NCI-H1105 treated with DMSO at 0.1 percent for 48 hours (cell line): ENCODE measurements at places on chromosomes 7 and 10.

GRCh38 chr7:101575721-101576120 is 53.4 kb downstream of the MYL10 start:
- no peak for DNase-seq

GRCh38 chr7:137992550-137993394 is 9.1 kb downstream of the CREB3L2 start:
- DNase-seq = no peak

DNA sequence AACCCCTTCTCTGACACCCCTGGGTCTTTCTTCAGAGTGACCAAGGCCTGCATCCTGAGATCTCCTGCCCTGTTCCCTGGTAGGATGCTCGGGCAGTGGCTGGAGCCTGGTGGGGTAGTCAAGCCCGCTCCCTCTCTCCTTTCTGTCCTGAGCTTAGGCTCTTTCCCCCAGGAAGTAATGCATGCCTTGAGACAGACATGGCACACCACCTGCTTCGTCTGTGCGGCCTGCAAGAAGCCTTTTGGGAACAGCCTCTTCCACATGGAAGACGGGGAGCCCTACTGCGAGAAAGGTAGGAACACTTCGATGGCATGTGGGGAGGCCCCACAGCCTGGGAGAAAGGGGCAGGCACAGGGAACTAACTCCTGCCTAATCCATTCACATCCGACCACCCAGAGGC is 37.9 kb upstream of the BMPR1A start:
- no peak for DNase-seq

DNA sequence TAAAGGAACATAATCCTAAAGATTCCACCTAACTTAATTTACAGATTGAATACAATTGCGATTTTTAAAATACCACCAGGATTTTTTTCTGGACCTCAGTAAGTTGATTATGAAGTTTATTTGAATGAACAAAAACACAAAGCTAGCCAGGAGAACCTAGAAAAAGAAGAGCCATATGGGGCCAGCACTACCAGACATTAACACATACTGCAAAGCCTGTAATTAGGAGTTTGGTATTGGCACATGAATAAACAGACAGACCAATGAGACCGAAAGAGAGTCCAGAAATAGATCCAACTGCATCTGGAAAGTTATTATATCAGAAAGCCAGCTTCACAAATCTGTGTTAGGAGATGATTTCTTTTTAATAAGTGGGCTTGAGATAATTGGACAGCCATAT is 105.5 kb upstream of the CHST15 start:
- DNase-seq = no peak
